SK-N-DZ (cell line): ENCODE measurements at places on chromosomes 4 and X.

DNA sequence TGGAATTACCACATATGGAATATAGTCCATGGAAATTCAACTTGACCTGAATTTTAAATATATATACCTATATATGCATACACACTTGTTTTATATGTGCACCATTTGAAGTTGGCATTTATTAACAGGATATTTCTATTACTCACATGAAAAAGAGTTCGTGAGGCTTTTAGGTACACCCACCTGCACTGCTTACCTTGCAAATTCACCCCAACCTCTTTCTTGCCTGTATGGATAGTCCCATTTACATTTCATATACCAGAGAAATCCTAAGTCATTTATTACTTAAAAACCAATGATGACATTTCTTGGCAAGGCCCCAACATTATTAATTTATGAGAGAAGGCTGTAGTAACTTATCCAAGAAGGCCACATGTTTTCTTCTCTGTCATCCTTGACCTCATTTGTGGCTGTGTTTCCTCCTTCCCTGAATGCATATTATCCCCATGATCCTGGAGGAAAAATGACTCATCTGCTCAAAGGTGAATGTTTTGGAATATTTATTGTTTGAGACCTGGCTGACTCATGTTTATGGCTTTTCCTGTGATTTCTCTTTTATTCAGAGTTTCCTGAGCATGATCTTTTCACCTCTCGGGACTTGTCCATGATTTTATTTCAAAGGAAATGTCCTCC is 62.2 kb upstream of the FAM241A start:
- no peak for DNase-seq

DNA sequence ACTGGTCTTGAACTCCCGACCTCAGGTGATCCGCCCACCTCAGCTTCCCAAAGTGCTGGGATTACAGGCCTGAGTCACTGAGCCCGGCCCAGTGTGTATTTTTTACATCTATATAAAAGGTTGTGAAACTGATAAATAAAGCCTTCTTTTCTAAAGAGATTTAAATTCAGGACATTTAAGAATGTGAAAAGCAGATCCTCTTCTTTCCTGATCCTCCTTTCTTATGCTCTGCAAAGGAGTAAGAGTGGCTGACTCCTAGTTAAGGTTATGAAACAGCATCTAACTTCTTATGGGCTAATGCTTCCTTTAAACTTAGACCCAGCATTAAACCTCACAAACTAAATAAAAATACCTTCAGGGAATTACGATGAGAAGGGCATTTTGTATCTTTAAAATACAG is 197.7 kb upstream of the MAB21L2 start:
- no peak for DNase-seq

DNA sequence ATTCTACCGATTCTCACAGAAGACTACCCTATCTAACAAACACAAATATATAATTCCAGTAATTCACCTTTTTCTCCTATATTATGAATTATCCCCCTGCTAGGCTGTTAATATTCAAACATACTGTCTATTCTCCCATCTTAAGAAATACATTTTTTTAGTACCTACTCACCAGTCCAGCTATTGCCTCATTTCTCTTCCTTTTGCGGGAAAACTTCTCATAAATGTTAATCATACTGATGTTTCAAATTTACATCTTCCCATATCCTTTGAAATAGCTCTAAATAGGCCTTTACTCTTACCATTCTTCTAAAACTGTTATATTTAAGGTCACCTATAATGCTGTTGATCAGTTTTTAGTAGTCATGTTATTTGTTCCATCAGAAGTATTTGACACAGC is 759.1 kb upstream of the SLIT2 start:
- DNase-seq, result no peak

GRCh38 chr4:31998807-31999206 is 1278.6 kb downstream of the PCDH7 start:
- DNase-seq, result no peak

GRCh38 chr4:127469542-127469941 is 163.2 kb upstream of the INTU start:
- DNase-seq, result no peak

GRCh38 chr4:100312615-100313350 is 122.5 kb upstream of the DDIT4L start:
- DNase-seq, result no peak

DNA sequence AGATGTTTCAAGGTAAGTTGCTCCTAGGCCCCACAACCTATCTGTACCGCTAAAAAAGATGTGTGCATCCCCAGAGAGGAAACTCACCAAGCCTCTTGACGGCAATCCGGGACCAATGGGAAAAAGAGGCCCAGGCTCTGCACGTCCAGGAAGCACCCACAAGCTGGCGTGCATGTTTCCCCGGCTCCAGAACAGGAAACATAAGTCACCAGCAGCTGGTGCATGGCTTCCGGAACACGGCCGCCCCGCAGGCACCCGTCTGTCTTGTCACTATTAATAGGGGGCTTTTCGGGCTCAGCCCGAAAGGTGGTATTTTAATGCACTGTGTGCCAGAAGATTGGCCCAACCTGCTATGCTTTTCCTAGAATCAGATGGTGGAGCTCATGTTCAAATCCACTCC is 22.2 kb downstream of the CRMP1 start:
- no peak for DNase-seq

DNA sequence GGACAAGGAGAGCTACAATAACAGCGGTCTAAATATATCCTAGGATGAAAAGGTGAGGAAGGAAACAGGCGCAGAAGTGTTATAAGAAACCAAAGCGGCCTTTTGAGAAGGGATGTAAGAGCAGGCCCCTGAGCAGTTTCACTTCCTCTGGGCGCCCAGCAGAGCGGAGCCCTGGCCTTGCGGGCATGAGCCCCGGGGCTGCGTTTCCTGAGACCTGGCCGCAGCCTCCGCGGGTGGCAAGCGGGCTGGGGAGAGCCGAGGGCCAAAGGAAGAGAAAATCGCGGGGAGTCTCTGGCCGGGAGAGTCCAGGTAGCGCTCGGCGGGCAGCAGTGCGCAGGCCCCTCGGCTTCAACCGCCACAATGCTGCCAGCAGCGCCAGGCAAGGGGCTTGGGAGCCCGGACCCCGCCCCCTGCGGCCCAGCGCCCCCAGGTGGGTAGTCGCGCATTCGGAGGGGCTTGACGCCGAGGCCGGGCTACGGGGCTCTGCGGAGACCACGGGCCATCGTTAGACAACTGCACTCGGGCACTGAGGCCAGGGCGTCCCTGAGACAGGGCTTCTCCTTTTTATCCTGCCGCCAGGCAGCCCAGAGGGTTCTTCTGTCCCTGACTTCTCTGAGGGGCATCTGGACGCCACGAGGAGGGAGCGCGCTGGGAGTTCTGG is at the start of gene BANK1:
BANK1 (plus strand) TSS at position 210 of the 661 bp plus-strand sequence; CDS start at position 361, 151 bp downstream.
- no peak for DNase-seq
